ENCODE measurements at places on chromosomes 2 and 18.

DNA sequence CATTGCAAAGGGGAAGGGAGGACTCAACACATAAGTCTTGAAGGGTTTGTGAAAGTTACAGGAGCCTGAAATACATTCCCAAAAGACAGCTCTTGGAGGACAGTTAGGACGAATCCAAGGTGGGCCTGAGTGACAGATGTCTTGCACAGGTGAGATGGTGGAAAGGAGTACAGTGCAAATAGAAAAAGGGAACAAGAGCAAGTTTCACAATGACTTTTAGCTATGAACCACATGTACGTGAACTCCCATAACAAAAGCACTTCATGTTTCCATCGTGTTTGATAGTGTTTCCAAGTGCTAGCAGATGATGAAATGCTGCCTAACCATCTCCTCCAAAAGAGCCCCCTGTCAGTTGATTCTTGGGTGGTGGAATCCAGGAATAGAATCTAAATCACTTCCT lies 1.8 kb downstream of the IL18RAP start:
- DNase-seq = no peak

DNA sequence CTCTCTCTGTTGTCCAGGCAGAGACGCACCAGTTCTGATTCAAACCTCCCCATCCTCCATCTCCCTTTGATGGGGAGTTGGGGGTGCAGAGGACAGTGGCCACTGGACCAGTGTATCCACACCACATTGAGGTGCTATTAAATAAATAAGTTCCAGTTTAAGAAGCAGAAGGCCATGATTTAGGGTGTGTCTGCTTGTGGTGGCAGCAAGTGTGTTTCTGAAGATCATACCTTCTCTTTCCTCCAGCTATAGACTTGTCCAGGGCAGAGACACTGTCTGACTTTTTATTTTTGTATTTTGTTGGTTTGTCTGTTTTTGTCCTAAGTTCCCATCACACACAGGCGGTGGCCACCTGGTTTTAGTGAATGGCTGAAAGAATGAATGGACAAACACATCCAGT lies 16.5 kb upstream of the INO80C start:
- DNase-seq = no peak

DNA sequence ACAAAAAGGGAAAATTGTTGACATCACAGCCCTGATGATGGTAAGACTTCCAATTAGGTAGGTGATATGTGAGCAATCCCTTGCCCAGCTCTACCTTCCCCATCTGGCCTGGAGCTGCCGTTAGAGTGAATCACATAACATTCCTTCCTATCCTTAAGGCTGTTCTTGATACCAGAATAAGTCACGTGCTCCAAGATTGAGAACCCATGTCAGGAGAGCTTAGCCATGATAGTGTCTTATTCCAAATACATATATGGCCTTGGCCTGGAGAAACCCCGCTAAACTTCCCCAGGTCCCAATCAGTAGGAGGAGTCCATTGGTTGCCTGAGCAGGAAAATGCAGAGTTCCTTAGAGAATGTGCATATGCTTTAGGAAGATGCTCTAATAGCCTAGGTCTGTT lies 70.0 kb upstream of the ACVR2A start:
- DNase-seq = no peak

DNA sequence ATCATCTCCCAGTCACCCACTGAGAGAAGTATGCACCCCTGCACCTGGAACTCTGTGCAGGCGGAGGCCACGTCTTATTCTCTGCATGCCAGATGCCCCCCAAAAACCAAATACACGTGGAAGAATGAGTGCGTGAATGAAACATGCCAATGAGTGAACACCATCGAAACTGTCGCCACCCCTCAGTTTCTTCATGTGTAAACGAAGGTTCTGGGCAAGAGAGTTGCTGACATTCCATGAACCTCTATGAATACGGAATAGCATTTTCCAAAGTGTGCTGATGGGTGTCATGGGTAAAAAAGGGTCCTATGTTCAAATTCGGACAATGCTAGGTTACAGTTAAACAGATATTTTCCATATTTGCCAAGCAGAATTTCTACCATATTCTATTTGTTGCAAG lies 19.8 kb downstream of the FER1L5 start:
- DNase-seq = no peak

DNA sequence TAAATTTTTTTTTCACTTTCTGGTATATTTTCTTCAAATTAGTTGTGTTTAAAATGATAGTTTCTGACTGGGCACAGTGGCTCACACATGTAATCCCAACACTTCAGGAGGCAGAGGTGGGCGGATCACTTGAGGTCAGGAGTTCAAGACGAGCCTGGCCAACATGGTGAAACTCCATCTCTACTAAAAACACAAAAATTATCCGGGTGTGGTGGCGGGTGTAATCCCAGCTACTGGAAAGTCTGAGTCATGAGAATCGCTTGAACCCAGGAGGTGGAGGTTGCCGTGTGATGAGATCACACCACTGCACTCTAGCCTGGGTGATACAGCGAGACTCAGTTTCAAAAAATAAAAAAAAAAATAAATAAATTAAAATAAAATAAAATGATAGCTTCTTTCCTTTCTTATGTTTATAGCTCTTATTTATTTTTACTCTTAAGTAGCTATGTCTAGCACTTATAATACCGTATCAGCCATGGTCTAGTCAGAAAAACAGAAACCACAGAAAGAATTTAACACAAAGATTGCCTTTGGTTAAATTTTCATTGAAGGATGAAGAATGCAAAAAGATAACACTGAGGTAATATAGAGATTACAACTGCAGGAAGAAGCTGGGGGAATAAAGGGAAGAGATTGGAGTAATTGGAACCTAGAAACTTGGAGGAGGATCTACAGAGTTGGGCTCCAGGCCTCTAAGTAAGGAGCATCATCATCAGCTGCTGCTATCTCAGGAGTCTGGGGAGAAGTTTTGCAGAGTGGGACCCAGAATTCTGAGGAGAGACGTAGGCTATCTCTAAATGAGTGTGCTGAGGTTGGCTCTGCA lies 54.7 kb upstream of the MBOAT2 start:
- no peak for DNase-seq

DNA sequence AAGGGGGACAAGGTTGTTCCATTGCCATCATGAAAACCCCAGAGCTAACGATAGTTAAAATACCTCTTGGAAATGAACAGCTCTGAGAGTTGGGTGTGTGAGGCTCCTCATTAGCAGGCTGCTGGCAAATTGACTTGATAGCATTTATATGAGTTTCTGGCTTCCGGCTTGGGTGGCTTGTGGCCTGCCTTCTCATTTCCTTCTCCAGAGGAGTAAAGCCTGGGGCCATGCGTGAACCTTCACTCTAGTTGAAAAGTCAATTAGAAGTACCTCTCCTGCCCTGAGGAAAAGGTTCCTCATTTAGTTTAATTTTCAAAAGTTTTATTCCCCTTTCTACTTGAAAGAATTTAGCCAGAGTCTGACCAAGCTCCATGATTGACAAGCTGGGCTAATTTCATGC lies 67.1 kb downstream of the MGAT5 start:
- DNase-seq = no peak

GRCh38 chr2:39377226-39377939 lies 59.7 kb downstream of the MAP4K3 start:
- DNase-seq = no peak

- no peak for DNase-seq
Observed at GRCh38 chr2:119066272-119066804, 92.2 kb downstream of the C1QL2 start.

DNA sequence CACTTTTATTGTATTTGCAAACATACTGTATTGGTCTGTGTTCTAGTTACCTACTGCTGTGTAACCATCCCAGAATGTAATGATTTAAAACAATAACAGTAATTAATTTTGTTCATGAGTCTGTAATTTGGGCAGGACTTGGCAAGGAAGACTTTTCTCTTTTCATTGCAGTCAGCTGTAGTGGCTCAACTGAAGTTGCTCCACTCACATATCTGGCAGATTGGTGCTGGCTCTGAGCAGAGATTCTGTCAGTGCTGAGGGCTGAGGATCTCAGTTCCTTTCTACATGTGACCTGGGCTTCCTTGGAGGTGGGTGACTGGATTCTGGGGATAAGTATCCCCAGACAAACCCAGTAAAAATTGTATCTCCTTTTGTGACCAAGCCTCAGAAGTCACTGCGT lies 26.6 kb downstream of the PTPN4 start:
- DNase-seq = no peak

GRCh38 chr2:199455545-199456382 lies 2.0 kb downstream of the SATB2 start:
- no peak for DNase-seq

DNA sequence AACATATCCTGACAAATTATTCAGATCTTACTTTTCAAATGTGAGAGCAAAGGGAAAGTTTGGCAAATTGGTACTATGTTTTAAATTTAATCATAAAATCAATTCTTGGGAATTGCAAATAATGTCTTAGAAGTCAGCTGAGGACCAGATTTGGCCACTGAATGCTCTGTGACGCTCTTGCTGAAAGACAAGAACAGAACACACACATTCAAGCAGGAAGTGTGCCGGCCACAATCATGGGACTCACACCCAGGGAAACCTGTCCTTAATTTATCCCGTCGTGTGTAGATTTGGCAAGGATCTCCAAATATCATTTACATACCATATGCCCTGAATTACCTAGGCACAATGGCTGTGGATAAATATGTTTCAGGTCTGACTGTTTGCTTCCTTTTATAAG lies 253.1 kb downstream of the TCF4 start:
- DNase-seq = no peak

DNA sequence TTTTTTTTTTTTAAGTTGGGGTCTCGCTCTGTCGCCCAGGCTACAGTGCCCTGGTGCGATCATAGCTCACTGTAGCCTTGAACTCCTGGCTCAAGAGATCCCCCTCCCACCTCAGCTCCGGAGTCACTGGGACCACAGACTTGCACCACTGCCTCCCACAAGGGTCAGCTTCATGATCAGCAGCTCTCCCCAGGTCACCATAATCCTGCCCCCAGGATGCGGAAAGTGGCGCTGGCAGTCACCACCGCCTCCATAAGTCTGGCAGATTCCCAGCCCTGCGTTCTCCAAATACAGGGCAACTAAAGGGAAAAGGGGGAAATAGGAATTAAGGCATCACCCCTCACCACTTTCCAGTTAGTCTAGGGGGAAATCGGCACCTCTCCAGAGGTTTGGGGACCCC lies 5.2 kb upstream of the ARID5A start:
- no peak for DNase-seq

- DNase-seq = no peak
Observed at GRCh38 chr18:2441544-2441943, 129.8 kb downstream of the METTL4 start.

- no peak for DNase-seq
Observed at GRCh38 chr18:58887613-58887963, 22.9 kb downstream of the ZNF532 start.

DNA sequence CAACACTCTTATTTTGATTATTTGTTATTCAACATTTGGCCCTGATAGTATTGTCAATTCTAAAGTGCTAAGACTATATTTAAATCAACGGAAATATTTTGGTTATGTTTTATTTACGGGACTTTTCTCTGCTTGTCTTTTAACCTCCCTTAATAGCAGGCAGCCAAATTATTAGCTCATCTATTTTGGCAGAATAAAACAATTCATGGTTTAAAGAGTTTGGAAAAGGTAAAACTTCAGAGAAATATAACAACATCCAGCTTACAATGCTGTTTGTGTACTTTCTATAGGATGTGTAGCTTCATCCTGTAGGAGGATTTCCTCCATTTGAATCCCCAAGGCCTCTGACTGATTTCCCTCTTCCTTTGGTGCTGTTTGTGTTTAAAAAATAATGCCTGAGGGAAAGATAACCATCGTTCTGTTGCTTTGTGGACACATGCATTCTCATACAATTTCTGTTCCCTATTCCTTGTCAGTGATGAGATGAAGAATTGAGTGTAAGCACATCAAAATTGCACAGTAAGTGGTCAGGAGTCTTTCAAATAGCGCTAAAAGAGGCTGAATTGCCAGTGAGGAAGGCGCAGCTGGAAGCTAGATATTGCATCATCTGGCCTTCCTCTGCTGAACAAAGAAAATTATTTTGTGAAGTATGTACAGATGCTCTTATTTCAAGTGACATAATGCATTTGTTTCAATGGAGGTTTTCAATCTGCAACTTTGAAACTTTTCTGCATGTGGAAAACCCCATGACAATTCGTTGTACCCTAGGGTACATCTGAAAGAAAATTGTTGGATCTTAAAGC lies 80.3 kb downstream of the CD28 start:
- peak; percentile 28 for DNase-seq

DNA sequence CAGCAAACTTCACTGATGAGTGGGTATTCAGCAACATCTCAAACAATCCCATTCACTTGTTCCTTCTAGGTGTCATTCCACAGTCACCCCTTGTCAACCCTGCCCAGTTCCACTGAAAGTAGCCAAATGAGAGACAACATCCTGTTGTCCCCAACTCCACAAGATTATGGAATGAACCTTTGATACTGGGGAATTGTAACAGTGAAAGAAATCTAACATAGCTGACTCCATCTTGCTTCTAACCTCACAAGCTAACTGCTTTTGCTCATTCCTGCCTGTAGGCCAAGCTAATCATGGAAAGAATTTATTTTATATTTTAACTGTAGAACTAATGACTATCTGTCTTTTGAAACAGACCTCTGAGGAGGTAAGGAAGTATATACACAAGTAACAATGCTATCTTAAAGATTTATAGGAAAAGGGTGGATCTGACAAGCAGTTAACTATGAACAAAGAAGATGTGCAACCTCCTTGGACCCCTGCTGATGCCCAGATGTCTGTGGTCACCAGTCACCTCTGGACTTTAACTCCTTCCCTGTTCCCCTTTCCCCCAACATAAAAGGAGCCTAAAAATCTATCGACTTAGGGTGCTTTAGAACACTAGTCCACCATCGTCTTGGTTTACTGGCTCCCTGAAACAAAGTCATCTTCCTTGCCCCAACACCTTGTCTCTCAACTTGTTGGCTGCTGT lies 6.9 kb upstream of the ANXA4 start:
- DNase-seq = no peak

DNA sequence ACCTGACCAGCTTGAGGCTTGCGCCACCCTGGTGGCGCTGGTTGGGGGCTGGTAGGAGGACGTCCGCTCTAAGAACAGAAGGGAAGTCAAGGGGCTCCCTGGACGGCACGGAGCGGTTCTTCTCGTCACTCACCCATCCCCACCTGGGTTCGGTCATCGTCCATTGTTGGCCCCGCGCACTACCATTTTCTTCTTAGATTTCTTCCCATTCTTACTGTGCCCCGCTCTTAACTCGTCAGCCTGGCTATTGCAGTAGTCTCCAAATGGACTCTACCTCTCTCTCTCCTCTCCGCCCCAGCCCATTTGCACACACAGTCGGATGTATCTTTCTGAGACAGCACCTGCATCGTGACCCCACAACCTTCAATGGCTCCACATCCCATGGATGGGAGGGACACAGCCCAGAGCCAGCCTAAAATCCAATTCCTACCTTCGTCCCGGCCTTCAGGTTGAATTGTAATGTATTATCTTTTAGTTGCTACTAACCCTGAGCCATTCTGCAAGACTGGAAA lies 814 bp upstream of the RAB1A start:
- DNase-seq = no peak

All from T47D (cell line).